ENCODE measurements at places on chromosomes 13 and 19. TPM values are rescaled to one million over a fixed set of nuclear protein-coding genes. Genes with fewer than 3 reads are reported as not detected.

Gene ZNF675
- total RNA-seq = 15.7 TPM

- no peak for DNase-seq
These were observed 87.6 kb downstream of the MYCBP2 start for GRCh38 chr13:77239312-77239711.

GRCh38 chr19:2634228-2634951 lies 68.1 kb downstream of the GNG7 start:
- DNase-seq = no peak

DNA sequence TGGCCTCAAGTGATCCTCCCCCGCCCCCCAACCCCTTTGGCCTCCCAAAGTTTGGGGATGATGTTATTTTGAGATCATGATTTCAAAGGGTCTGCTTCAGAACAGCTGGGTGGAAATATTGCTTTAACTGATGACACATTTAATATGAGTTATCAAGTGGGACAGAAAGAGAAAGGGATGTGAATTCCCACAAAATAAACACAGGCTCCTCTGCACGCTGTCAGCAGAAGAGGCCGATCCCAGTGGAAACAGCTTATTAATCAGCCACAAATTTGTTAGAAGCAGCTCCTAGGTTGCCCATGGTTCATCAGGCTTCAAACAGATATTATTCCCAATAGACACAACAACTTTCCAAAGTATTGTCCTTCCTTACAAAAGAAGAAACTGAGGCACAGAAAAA lies 4.7 kb downstream of the DCLK1 start:
- no peak for DNase-seq

DNA sequence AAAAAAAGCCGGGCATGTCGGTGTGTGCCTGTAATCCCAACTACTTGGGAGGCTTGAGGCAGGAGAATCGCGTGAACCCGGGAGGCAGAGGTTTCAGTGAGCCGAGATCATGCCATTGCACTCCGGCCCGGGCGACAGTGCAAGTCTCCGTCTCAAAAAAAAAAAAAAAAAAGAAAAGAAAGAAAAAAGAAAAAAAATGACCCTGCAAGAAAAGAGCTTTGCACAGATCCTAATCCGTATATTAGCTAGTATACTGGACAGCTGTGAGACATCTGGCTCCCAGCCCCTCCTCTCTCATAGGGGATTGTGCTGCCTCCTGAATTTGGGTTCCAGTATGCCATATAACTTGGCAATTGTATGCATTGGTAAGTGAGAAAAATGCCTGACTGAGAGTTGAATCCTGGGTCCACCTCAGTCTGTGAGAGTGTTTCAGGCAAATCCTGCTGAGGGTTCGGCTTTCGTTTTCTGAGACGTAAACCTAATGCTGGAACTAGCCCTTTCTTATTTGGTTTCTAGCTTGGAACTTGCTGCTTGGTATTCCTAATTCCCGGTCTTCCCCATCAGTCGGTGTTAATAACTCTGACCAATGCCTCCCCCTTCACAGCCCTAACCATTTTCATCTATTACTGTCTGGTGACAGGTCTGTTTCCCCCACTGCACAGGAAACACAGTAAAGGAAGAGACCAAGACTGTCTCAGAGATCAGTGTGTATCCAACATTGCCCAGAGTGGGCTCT lies 1.3 kb upstream of the AKT2 start:
- DNase-seq = no peak

Gene NUDT19
- 15.9 TPM for total RNA-seq

DNA sequence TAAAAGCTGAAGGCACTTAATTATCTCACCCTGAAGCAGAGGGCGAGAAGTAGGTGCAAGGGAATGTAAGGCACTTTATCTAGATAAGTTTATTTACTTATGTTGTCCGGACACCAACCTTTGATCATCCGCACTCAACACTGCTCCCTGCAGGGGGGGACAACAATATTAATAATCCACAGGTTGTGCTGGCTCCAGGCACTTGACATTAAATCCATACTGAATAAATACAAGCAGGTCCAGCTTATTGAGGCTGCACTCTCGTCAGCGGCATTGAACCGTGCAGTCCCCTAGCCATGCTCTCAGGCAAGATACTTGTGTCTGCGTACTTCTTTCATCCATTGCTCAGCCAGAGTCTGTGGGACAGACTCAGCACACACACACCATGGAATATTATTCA lies 374.5 kb upstream of the NBEA start:
- DNase-seq = no peak

GRCh38 chr19:49417088-49417487 lies 6.2 kb downstream of the PTH2 start:
- no peak for DNase-seq

- DNase-seq = no peak
These were observed 1056.9 kb upstream of the ATXN8OS start for GRCh38 chr13:69050696-69051095.

DNA sequence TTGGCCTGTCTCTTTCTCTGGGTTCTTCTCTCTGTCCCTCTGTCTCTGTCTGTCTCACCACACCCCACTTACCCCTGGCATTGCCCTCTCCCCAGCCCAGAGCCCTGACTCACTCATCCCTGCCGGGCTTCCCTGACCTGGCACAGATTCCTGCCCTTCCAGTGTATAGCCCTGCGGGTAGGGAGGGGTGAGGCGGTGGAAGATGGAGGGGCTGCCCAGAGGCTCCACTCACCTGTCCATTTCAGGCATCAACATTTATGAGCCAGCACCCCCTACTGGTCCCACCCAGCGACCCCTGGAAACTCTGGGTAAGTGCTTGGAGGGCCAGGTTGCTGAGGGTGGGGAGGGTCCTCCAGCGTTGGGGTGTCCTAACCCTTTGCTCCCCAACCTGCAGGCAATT lies 1.0 kb downstream of the NCCRP1 start:
- DNase-seq = no peak

GRCh38 chr19:58553799-58554493 lies 959 bp downstream of the CHMP2A start:
- no peak for DNase-seq

DNA sequence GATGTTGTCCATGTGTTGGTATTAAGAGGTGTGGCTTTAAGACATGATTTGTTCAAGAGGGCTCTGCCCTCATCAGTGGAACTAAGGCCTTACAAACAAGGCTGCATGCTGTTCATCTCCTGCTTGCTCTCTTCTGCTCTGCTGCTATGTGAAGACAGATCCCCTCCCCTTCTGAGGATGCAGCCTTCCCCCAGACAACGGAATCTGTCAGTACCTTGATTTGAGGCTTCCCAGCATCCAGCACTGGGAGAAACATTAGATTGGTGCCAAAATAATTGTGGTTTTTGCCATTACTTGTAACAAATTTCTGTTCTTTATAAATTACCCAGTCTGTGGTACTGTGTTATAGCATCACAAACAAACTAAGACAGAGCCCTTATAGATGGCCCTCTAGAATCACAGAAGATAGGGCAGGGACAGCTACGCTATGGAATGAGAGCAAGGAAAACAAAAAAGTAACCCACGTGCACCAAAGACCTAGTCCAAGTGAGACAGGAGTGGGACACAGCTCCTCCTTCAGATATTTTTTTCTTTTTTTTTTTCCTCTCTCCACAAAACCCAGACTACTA lies 151.5 kb upstream of the RXFP2 start:
- no peak for DNase-seq

DNA sequence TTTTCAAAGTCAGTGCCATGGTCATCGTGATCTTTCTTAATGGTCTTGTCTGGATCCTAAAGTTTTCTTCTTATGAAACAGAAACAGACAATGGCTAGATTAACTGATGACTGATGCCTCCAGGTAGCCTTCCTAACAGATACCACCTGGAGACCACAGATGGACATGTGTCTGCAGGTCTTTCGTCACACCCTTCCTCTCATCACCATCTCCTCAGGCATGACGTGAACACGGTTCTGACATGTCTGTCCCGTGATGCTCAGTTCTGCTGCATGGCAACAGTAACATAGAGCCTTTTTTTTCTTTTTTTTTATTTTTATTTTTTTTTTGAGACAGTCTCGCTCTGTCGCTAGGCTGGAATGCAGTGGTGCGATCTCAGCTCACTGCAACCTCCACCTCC lies 13.1 kb upstream of the LAMP1 start:
- no peak for DNase-seq

DNA sequence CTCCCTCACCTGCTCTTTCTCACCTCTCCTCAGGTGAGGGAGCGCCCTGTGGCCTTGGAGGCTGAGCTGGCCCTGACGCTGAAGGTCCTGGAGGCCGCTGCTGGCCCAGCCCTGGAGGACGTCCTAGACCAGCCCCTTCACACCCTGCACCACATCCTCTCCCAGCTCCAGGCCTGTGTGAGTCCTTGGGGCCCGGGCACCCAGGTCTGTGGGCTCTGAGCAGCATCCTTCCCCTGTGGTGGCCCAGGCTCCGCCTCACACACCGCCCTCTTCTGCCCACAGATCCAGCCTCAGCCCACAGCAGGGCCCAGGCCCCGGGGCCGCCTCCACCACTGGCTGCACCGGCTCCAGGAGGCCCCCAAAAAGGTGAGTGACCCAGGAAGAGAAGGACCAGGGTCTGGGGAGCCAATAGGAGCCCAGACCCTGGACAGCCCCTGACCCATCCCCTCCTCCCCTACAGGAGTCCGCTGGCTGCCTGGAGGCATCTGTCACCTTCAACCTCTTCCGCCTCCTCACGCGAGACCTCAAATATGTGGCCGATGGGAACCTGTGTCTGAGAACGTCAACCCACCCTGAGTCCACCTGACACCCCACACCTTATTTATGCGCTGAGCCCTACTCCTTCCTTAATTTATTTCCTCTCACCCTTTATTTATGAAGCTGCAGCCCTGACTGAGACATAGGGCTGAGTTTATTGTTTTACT lies 1.9 kb downstream of the IFNL1 start:
- DNase-seq = no peak

Gene KIRREL2
- 0.19 TPM for total RNA-seq

DNA sequence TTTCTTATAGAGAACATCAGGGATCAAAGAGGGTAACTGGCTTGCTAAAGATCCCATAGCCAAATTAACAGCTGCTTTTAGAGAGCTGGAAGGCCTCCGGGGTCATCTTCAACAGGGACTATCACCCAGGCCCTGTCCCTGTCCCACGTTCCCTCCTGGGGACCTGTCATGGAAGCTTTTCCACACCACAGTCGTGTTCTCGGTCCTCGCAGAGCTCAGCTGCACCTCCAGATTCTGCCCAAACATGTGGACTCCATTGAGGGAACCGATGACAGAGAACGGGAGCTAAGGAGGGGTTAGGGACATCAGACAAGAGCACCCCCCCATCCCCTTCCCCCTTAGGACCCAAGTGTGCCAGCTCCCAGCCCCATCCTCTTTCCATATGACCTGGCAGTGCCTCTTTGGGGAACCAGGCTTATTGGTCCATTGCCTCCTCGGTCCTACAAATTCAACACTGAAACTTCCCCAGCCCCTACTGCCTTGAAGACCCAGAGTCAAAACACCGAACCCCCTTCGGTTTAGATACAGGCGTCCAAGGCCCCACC lies 568 bp downstream of the FUZ start:
- no peak for DNase-seq

DNA sequence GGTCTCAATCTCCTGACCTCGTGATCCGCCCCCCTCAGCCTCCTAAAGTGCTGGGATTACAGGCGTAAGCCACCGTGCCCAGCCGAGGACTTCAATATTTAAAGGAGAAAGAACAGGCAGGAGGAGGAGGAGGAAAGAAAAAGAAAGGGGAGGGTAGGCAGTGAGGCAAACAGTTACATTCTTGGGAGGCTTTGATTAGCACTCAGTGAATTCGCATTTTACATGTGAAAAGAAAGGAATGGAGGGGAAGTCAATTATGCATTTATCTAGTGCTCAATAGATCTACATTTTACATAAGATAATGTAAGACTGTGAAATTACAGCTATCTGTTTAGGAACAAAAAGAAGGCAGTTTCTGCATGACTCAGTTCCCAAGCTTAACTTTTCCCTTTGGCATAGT lies 30.9 kb upstream of the CXCL17 start:
- no peak for DNase-seq

Gene PLK5
- not detected for total RNA-seq

Gene TEAD2
- total RNA-seq = 54.3 TPM

Gene NLRP5
- 1.3 TPM for total RNA-seq

Gene SMIM44
- total RNA-seq = not detected

DNA sequence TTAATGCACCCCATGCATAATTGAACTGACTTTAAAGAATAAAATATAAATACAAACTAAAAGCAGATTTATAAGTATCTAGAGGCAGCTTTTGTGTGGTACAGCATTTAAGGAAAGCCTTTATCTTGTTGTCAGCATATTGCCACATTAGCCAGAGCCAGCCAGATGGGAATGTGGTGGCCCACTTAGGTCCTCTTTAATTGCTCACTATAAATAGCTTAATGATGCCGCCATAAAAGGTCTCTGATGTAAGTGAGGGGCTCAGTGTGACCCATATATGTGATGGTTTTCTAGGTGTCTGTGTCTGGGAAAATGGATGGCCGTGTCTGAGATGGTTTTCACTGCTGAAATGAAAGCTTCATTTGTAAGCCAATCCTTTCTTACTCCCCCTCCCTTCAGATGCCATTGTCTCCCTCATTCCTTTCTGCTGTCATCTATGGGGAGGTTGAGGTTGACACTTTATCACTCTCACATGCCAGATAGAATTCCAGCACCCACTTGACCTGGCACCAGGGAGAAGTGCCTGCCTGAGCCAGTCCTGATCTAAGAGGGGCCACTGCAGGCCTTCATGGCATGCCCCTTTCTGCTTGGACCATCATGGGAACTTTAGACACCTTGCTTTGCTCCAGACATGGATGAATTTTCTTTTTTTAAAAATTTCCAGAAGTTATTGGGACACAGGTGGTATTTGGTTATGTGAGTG lies 135.3 kb downstream of the MTUS2 start:
- no peak for DNase-seq

- no peak for DNase-seq
These were observed 752 bp upstream of the EDNRB start for GRCh38 chr13:77919246-77919920.

Gene ERCC5
- 33.3 TPM for total RNA-seq

DNA sequence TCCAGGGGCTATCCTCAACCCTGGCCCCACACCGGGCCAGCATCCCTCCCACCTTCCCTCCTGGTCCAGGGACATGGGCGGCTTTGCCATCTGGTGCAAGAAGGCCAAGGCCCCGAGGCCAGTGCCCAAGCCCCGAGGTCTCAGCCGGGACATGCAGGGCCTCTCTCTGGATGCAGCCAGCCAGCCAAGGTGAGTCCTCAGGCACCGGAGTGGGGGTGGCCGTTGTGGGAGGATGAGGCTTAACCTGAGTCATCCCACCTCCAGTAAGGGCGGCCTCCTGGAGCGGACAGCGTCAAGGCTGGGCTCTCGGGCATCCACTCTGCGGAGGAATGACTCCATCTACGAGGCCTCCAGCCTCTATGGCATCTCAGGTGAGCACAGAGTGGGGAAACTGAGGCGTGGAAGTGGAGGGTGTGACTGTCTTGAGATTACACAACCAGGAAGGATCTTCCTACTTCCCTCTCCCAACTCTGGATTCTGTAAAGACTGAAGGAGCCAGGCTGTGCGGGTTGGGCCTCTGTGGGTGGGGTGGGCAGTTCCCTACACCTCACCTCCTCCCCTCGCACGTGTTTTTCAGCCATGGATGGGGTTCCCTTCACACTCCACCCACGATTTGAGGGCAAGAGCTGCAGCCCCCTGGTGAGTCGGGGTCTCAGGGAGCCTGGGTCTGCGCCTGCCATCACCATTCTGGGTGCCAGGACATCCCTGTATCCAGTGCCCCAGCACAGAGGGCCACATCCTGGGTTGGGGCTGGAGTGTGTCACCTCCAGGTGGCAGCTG lies 3.8 kb downstream of the MVB12A start:
- no peak for DNase-seq
